Astrocyte (in vitro differentiated cells and primary cell): ENCODE measurements at places on chromosomes 5 and 9.

DNA sequence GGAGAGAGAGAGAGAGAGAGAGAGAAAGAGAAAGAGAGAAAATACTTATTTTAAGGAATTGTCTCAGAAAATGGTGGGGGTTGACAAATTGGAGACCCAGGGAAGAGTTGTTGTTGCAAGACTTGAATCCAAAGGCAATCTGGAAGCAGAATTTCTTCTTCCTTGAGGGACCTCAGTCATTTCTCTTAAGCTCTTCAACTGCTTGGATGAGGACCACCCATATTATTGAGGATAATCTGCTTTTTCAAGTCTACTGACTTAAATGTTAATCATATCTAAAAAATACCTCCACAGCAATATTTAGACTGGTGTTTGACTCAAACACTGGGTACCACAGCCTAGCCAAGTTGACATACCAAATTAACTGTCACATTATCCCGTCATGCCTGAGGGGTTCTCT, 2.9 kb downstream of the CDKN2B-AS1 start:
- no peak overlapping the region for H3K4me3 ChIP-seq
- H3K4me1 ChIP-seq, result peaks cover 20% of the 10 kb centered on the region
- H3K27me3 ChIP-seq, result no peaks in the 10 kb centered on the region
- no peaks in the 10 kb centered on the region for H3K36me3 ChIP-seq

DNA sequence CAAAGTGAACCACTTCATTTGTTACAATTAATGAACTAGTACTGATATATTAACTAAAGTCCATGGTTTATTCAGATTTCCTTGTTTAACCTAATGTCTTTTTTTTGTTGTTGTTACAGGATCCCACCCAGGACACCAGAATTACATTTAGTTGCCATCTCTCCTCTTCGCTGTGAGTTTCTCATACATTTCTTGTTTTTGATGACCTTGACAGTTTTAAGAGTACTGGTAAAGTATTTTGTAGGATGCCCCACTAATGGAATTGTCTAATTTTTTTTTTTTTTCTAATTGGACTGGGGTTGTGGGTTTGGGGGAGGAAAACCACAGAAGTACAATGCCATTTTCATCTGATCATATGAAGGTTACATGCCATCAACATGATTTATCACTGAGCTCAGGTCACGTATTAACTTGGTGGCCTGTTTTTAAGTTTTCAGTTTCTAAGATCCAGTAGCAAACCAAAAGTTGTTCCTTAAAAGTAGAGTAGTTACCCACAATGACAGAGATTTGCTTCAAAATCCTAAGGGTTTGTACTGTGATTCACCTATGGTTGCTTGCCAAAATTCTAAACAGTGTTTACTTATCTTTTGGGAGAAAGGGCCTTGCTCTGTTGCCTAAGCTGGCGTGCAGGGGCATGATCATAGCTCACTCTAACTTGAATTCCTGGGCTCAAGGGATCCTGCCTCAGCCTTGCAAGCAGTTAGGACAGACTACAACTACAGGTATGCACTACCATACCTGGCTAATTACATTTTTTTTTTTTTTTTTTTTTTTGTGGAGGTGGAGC, 4.5 kb upstream of the OTULIN start:
- H3K36me3 ChIP-seq, result no peaks in the 10 kb centered on the region
- peaks cover 12% of the 10 kb centered on the region for H3K4me1 ChIP-seq
- H3K4me3 ChIP-seq, result no peak overlapping the region
- H3K27me3 ChIP-seq, result peaks cover 2% of the 10 kb centered on the region
- peak; percentile 71 for DNase-seq

DNA sequence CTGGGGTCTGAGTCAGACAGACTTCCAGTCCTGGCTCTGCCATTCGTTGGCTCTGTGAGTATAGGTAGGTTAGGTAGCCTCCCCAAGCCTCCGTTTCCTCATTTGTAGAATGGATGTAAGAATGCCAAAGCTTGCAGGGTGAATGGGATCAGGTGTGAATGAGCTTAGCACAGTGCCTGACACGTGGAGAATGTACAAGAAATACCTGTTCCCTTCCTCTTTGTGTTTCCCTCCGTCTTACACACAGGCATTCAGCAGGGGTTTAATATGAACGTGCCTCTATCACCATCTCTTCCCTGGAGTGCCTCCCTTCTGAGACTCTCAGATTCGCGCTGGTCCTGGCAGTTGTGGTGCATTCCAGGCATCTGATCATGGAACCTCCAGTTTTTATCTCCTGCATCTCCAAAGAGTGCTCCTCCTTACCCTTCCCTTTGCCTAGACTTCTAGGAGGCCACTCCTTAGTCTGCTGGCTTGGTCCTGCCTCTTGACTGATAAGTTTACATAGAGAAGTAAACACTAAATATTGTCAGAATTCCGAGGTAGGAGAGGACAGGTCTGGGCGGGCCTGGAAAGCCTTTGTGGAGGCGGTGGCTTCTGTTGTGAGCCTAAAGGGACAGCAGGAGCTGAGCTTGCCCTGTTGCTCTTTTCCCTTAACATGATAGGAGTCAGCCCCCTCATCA, 199.4 kb downstream of the AOPEP start:
- H3K27ac ChIP-seq, result no peak overlapping the region
- no peaks in the 10 kb centered on the region for H3K27me3 ChIP-seq
- no peaks in the 10 kb centered on the region for H3K36me3 ChIP-seq
- H3K4me1 ChIP-seq, result peaks cover 56% of the 10 kb centered on the region
- DNase-seq, result no peak

DNA sequence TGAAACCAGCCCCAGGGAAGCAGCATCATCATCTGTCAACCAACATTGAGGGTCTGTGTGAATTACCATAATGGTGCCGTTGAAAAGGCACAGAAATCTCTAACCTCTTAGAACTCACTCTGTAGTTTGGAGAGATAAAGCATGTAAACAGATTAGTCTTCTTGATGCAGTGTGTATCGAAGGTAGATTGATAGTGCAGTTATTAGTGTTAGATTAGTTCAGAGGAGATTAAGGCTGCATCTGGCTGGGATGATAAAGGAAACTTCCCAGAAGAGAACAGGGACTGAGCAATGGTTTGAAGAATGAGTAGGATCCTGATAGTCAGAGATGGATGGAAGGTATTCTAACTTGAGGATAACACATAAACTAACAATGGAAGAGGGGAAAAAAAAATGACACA, 651.5 kb downstream of the TLE1 start:
- no peaks in the 10 kb centered on the region for H3K27me3 ChIP-seq
- DNase-seq, result no peak
- H3K27ac ChIP-seq, result no peak overlapping the region
- H3K36me3 ChIP-seq, result no peaks in the 10 kb centered on the region
- H3K4me1 ChIP-seq, result peaks cover 12% of the 10 kb centered on the region

DNA sequence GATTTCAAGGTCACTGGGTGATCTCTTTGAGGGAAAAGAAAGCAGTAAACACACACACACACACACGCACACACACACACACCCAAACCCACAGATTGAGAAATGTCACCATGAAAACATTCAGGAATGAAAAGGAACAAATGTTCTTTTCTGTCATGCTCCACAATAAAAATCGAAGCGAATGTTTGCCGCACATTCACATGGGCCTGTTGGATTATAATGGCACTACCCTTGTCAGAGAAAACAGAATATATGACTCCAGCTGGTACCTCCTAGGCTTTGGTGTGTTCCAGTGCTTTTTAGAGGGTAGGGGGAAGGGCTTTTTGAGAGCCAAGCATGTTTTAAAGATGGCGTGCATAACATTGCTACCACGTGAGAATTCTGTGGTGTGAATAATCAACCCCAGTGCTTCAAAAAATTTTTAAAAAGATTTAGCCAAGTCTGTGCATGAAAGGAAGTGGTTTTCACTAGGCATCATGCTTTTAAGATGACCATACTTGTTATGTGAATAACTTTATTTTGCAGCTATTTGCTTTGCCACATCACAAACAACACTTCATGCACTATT, 120.8 kb upstream of the ZNF608 start:
- H3K4me3 ChIP-seq, result peak overlapping the region; percentile 18
- peak; percentile 95 for DNase-seq
- H3K27me3 ChIP-seq, result no peaks in the 10 kb centered on the region
